GM18507 (cell line): ENCODE measurements at places on chromosomes 11 and 22.

GRCh38 chr11:32107647-32108046, 16.8 kb downstream of the RCN1 start:
- DNase-seq: no peak

GRCh38 chr11:86248609-86249008, 4.1 kb downstream of the EED start:
- no peak for DNase-seq

DNA sequence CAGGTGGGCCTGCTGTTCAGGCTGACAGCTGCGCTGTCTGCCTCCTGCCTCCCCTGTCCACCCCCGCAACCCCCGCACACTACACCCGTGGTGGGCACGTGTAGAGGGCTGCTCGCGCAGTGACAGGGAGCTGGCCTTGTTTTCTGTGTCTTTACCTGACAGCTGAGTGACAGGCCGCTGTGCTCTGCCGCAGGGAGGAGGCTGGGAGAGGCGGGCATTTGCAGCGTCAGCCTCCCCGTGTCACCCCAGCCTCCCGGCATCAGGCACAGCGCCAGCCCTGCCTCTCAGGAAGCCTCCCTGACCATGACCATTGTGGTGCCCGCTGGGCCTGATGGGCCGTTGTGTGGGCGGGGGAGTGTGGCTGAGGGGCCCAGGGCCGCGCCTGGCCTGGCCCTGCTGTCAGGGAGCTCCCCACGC, 32.0 kb upstream of the RELT start:
- no peak for DNase-seq

DNA sequence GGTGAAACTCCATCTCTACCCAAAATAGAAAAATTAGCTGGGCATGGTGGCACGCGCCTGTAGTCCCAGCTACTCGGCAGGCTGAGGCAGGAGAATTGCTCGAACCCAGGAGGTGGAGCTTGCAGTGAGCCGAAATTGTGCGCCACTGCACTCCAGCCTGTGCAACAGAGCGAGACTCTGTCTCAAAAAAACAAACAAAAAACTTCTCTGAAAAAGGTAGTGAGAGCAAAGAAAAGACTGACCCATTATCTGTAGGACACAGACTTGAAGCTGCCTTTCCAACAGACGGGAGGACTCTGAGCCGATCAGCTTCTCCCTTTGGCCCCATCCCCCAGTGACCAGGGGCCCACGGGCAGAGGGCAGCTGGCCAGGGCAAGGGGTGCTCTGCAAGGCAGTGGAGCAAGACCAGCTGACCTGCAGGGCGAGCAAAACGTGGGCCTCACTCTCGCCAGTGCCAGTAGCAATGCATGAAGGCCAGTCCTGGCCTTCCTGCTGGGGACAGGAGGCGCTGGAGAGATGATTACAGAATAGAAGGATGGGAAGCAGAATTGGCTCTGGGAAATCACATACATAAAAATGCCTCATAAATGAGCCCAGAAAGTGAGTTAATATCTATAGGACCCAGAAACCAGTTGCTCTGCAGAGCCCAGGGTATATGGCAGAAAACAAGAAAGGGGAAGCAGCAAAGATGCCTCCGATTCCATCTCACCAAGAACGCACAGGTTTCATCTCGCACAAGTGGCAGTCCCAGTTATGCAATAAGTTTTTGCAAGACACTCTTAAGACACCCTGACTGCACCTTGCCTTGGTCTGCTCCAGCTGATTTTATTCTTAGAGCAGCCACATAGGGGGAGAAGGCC, 2.8 kb downstream of the EHD1 start:
- DNase-seq: no peak

- peak; percentile 2 for DNase-seq
Measured at GRCh38 chr11:27754035-27755017, 54.1 kb upstream of the BDNF start.

DNA sequence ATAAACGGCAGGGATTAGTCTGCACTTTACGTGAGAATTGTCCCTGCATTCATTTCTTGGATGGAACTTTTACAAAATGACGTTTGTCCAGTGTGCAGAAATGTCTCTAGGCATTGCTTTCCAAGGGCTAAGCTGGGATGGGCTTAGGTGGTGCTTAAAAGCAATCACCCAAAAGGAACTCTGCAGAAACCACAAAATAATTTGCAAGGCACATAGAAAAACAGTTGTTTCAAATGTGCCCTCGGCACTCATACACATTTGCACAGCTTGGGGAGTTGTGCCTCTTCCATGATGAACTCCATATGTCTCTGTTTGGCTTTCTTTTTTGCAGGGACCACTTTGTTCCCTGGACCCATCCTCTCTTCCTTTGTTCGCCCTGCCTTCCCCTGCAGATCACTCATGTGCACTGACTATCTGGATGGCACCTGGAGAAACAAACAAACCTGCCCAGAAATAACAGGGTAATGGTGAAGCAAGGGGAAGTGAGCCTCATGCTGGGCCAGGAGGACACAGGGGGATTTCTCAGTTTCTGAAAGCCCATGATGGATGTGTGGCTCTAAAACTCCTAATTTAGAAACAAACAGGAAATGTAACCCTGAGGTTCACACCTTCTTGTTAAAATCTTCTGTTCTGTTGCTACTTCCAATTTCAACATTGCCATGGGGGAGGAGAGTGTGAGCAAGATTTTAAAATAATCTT, 150.2 kb downstream of the SNX19 start:
- DNase-seq: no peak
